CD8-positive, alpha-beta memory T cell (primary cell): ENCODE measurements at places on chromosomes 12 and 14. TPM values are rescaled to one million over a fixed set of nuclear protein-coding genes. Genes with fewer than 3 reads are reported as not detected.

Gene ERGIC2
- 127 TPM for total RNA-seq

Gene KRT82
- not detected for total RNA-seq

Gene PPFIA2
- not detected for total RNA-seq

GRCh38 chr14:94540031-94540794 lies 21.0 kb upstream of the SERPINA4 start:
- no peaks in the 10 kb centered on the region for H3K4me1 ChIP-seq
- H3K27ac ChIP-seq = no peak overlapping the region
- DNase-seq = no peak
- no peaks in the 10 kb centered on the region for H3K27me3 ChIP-seq
- no peaks in the 10 kb centered on the region for H3K36me3 ChIP-seq

DNA sequence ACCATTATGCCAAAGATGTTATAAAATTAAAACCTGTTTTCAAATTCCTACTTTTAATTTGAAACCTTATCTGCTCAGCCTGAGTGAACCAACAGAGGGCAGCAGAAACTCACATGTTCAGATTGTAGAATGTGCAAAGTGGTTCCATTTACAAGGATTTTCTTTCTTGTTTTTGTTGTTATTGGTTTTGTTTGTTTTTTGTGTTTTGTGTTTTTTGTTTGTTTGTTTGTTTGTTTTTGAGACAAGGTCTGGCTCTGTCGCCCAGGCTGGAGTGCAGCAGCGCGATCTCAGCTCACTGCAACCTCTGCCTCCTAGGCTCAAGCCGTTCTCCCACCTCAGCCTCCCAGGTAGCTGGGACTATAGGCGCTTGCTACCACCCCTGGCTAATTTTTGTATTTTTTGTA lies 22.8 kb upstream of the GARIN2 start:
- no peak overlapping the region for H3K27ac ChIP-seq
- no peaks in the 10 kb centered on the region for H3K27me3 ChIP-seq
- H3K4me3 ChIP-seq = no peak overlapping the region
- no peaks in the 10 kb centered on the region for H3K4me1 ChIP-seq
